T-cell (primary cell): ENCODE measurements at places on chromosomes 12 and 14. TPM values are rescaled to one million over a fixed set of nuclear protein-coding genes. Genes with fewer than 3 reads are reported as not detected.

Gene RASAL1
- total RNA-seq: 1.4 TPM

Gene HHIPL1
- total RNA-seq: 0.23 TPM

Gene BEGAIN
- total RNA-seq: not detected

Gene HSPB8
- not detected for total RNA-seq

Gene FBLN5
- 19.5 TPM for total RNA-seq

Gene BTBD7
- 26.1 TPM for total RNA-seq

Gene RNASE7
- not detected for total RNA-seq

Gene GPR65
- 10.9 TPM for total RNA-seq

Gene VWF
- total RNA-seq: 0.90 TPM

Gene TAMALIN
- total RNA-seq: 382 TPM

Gene TTC6
- total RNA-seq: not detected

Gene MVK
- 12.6 TPM for total RNA-seq

Gene GALC
- 19.8 TPM for total RNA-seq

Gene CCDC177
- not detected for total RNA-seq

Gene RHOJ
- total RNA-seq: not detected

Gene GDF3
- not detected for total RNA-seq

Gene TMCC3
- total RNA-seq: 0.95 TPM

Gene LIN52
- 9.8 TPM for total RNA-seq

Gene MAP3K9
- total RNA-seq: 6.2 TPM

Gene KRT79
- total RNA-seq: not detected

Gene KRT6B
- not detected for total RNA-seq

Gene BAZ1A
- 38.0 TPM for total RNA-seq
